ENCODE measurements at places on chromosomes 6 and 20.

- DNase-seq = no peak
These were observed 29.4 kb upstream of the ZNF831 start for GRCh38 chr20:59134182-59134581.

DNA sequence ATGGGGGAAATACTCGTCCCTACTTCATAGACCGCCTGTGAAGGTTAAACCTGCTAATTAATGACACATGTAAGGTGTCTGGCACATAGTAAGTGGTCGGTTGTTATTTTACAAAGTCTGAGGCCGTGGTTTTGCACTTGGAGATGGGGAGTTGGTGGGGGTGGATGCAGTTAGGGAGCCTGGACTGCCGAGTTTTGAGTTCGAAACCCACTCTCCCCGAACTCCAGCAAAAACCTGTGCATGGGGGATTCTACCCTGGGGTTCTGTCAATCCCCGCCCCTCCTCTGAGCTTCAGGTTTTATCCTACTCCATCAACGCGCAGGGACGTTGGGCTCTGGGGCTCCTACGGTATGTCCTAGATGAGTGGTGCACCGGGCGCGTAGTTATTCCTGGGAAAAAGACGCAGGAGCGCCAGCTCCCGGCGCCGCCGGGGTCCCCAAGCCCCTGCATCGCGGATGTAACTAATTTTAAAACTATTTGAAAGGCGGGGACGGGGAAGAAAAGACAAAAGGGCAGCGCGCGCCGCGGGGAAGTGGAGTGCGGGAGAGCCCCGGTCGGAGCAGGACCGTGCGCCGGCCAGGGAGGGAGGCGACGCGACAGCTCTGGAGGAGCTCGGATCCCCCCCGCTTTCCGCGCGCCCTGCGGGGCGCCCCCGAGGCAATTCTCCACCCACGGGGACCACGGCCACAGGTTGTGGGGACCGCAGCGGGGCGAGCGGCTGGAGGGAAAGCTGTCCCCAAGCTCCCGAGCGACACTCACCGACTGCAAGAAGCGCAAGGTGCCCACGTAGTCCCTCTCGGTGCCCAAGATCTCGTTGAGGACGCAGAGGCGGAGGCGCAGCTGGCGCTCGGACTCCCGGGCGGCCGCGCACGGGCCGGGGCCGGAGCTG is 672 bp downstream of the PREX1 start:
- peak; percentile 54 for DNase-seq

DNA sequence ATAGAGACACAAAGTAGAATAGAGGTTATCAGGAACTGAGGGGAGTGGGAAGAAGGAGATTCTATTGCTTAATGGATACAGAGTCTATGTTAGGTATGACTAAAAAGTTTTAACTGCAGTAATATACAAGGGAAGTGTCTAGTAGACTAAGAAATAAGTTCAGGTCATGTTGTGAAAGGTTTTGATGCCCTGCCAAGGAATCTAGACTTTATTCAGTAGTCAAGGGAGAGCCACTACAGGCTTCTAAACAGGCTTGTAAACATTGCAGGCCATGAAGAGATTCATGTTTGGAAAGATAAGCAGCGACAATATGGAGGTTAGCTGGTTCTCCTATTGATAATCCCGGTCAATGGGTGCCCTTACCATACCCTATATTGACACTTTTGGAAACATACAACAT is 352.8 kb upstream of the SOX4 start:
- no peak for DNase-seq

GRCh38 chr6:16420715-16421461 is 182.5 kb downstream of the GMPR start:
- no peak for DNase-seq

DNA sequence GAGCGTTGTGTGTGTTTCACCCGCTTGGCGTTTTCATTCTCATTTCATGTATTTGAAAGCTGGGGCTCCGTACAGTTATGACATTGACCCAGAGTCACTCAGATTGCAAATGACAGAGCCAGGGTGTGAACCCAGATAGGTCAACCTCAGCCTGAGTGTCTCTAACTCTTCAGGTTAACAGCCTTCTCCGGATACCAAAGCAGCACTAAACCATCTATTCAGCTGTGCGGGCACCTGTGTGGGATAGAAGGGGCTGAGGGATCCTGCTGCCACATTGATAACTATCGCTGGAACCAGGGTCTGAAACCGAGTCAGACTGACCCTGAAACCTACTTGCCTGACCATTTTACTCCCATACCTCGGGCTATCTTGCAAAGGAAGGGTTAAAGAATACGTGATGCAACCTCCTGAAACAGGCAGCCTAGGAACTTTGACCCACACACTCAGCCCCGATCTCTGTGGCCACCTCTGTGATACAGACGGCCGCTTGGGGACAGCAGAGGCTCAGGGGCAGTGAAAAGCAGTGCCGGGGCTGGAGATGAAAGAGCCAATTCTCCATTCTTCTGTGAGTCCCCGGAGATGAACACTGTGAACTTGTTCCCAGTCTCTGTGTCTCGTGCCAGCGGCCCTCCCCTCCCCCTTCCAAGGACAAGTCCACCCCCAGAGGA is 233.5 kb upstream of the QKI start:
- peak; percentile 63 for DNase-seq

DNA sequence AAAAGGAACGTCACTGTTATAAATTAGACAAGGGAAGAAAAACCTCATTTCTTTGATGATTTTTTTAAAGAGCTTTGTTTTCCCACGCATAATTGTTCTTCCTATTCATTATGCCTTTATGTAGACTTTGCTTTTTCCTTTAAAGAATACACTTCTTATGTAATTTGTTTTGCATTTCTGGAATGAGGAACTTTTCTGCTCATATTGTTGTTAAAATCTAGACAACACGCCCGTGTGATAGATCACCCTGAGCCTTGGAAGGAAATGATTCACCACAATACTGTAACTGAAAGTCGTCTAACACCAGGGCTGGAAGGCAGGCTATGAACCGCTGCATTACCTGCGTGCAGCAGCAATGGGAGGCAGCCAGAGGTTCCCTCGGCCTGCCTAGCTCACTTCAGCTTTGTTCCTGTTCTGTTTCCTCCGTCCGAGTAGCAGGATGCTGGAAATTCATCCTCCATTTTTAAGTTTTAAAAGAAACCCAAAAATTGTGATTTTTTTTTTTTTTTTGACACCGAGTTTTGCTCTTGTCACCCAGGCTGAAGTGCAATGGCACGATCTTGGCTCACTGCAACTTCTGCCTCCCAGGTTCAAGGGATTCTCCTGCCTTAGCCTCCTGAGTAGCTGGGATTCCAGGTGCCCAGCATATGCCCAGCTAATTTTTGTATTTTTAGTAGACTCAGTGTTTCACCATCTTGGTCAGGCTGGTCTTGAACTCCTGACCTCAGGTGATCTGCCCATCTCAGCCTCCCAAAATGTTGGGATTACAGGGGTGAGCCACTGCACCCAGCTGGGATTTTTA is 49.6 kb upstream of the ZNF217 start:
- no peak for DNase-seq

DNA sequence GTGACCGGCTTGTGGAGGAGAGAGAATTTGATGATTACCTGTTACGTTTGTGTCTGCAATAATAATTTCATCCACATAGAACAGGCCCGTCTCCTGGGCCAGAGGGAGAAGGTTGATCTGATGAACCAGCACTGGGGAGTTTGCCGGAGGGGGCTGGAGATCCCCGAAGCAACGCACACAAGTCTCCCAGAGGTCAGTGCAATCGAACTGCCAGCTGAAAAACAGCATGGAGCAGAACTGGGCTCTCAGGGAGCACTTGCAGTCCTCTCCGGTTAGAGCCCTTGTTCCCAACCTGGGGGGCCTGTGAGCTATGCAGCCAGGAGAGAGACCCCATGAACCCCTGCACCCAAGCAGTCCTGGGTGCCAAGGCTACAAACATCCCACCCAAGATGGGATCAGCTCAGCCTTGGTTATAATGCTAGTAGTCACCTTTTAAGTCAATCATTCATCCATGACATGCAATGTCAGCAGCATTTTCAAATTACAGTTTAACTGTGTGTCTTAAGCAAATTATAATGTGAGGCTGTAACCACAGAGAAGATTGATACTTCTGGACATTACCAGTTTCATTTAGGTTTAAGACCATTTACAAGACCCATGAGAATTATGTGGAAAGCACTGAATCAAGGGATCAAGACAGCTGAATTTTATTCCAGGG is 34.2 kb downstream of the PKHD1 start:
- peak; percentile 38 for DNase-seq

GRCh38 chr6:118511930-118512715 is 36.0 kb upstream of the PLN start:
- DNase-seq = no peak

- no peak for DNase-seq
These were observed 502.4 kb downstream of the LMBRD1 start for GRCh38 chr6:69294407-69294806.

- DNase-seq = no peak
These were observed 14.1 kb upstream of the CD24 start for GRCh38 chr6:106988664-106989063.

DNA sequence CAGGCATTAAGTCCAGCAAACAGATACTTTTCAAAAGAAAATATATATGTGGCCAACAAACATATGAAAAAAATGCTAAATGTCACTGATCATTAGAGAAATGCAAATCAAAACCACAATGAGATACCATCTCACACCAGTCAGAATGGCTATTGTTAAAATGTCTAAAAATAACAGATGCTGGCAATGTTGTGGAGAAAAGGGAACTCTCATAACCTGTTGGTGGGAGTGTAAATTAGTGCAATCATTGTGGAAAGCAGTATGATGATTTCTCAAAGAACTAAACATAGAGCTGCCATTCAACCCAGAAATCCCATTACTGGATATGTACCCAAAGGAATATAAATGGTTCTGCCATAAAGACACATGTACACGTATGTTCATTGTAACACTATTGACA is 20.6 kb downstream of the KCNQ5 start:
- no peak for DNase-seq

DNA sequence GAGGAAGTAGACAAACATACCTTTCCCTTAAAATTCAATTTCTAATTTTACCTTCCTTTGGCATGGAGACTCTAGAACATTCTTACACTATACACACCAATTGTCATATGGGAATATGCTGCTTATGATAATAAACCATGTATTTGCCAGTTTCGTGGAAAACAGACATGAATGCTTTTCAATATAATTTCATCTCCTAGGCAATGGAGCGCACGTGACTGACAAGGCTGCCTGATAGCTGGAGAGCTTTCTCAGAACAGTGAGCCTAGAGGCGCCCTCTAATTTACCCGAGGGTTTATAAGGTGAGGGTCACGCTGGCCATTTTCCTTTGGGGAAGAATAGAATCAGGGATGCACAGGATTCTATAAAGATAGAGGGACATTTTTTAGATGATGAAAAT is 56.5 kb downstream of the PRR18 start:
- no peak for DNase-seq

- DNase-seq = peak; percentile 55
These were observed 346.4 kb downstream of the CDC5L start for GRCh38 chr6:44733868-44734267.

- DNase-seq = peak; percentile 2
These were observed 727.9 kb upstream of the MAN1A1 start for GRCh38 chr6:120077489-120077888.

DNA sequence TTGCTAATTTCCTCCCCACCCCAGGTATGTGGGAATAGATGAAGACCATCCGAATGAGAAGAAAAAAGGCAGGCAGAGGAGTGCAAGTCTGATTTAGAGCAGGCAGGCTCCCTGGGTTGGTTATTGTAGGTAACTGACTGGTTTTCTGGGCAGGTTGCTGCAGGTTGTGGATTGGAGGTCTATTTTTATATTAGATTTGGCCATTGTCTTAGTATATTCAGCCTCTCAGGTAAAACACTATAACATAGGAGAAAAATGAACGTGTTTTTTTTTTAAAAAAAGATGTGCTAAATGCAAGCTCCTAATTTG is 492 bp upstream of the TBC1D7 start:
- no peak for DNase-seq

- no peak for DNase-seq
These were observed 219.2 kb downstream of the KHDC1L start for GRCh38 chr6:73006146-73006545.

GRCh38 chr6:163354761-163355425 is 59.6 kb upstream of the QKI start:
- DNase-seq = peak; percentile 71

GRCh38 chr6:39282774-39283173 is 31.4 kb downstream of the KCNK17 start:
- DNase-seq = no peak

GRCh38 chr6:51640021-51640420 is 447.4 kb downstream of the PKHD1 start:
- no peak for DNase-seq

DNA sequence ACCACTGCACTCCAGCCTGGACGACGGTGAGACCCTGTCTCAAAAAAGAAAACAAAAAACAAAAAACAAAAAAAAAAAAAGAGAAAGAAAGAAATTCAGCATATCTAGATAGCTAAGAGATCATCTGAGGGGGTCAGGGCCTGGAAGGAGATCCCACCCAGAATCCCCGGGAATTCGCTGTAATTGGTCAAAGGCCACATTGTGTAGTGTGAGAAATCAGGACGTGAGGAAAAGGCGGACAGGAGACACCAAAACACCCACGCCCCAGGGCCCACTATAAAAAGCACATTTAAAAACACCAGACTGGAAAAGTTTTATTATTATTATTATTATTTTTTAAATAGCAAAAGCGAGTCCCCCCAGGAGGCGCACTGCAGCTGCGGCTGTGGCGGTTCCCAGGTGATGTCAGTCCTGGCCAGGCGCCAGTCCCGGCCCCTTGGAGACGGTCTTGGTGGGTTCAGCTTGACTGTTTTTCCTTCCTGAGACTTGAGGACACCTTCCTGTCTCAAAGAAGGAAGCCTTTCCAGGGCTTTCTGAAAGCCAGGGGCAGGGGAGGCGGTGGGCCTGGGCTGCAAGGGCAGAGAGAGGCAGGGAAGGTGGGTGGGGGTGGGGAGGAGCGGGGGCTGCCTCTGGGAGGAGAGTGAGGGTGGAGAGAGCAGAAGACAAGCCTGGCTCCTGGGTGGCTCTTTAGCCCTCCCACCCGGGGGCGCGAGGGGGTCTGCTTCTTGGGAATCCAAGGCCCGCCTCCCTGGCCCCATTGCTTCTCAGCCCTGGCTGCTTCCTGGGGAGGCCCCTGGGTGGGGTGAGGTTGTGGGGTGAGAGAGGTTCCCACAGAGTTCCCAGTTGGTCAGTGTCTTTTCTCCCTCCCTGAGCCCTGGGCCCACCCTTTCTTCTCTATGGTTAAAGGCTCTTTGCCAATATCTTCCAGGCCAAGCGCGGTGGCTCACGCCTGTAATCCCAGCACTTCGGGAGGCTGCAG is 14.5 kb downstream of the TCF15 start:
- DNase-seq = peak; percentile 81

- peak; percentile 63 for DNase-seq
These were observed 600 bp downstream of the XPO5 start for GRCh38 chr6:43575105-43575771.

DNA sequence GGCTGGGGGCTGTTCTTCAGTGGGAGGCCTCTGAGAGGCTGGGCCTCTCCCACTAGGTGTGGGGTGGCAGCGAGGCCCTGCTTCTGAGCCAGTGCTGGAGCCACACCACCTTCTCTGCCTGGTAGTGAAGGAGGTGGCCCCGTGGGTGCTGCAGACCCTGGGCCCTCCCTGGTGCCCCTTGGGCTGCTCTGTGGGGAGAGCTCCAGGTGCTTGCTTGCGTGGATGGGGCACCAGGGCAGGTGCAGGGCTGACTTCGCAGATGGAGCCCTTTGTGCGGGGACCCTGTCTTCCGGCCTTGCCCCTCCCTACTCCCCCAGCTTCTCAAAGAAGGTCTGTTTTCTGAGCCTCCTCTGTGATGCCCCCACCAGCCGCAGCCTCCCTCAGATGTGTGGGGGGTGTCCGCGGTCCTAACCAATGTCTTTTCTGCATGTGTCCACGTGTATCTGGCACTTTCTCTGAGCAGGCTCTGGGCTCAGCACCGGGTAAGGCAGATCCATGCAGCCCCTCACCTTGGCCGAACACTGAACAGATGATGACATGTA is 17.2 kb upstream of the MYT1 start:
- no peak for DNase-seq

GRCh38 chr6:45801471-45802289 is 214.0 kb downstream of the CLIC5 start:
- no peak for DNase-seq

Measured in kidney (tissue), 22 donors.